GM12864 (cell line): ENCODE measurements at places on chromosomes 2 and 18.

- no peak for DNase-seq
Measured at GRCh38 chr18:63897072-63897471, 9.6 kb downstream of the SERPINB2 start.

GRCh38 chr2:44777036-44777435 lies 164.5 kb upstream of the SIX3 start:
- no peak for DNase-seq

DNA sequence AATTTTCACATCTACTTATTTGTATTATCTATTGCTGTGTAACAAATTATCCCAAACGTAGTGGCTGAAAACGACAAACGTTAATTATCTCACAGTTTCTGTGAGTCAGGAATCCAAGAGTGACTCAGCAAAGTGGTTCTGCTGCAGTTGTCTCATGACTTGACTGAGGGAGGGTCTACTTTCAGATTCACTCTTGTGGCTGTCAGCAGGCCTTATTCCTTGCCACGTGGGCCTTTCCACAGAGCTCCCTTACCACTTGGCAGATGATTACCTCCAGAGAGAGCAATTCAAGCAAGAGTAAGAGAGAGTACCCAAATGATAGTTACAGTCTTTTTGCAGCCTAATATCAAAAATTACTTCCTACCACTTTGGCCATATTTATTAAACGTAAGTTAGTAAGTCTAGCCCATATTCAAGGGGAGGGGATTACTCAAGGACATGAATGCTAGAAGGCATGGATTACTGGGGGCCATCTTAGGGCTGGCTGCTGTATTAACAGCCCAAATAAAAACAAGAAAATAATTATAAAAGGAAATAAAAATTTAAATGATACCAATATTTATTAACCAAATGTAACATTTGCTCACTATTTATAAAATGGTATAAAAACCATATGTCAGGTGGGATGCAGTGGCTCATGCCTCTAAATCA lies 48.7 kb upstream of the NBEAL1 start:
- peak; percentile 49 for DNase-seq

- DNase-seq = no peak
Measured at GRCh38 chr2:62014102-62014501, 108.6 kb downstream of the COMMD1 start.

- DNase-seq = peak; percentile 34
Measured at GRCh38 chr2:159960414-159960813, 102.0 kb downstream of the PLA2R1 start.

GRCh38 chr2:54918647-54919280 lies 131.5 kb downstream of the RTN4 start:
- no peak for DNase-seq

GRCh38 chr2:69735686-69736085 lies 6.2 kb upstream of the ANXA4 start:
- no peak for DNase-seq

DNA sequence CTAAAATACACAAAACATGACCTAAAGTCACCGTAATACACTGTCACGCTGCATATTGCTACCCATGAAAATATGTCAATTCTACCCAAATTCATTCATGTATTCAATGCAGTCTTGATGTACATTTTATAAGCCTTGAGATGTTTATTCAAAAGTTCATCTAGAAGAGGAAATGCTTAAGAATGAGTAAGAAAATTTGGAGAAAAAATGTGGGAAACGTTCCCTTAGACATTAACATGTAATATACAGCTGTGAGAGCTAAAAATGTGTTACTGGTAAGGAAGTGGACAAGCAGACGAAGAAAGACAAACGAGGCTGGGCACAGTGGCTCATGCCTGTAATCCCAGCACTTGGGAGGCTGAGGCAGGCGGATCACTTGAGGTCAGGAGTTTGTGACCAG lies 37.3 kb downstream of the THAP4 start:
- DNase-seq = no peak

- DNase-seq = no peak
Measured at GRCh38 chr2:190999949-191000665, 13.9 kb downstream of the STAT1 start.

- peak; percentile 36 for DNase-seq
Measured at GRCh38 chr2:72859831-72860262, 27.4 kb upstream of the SPR start.

DNA sequence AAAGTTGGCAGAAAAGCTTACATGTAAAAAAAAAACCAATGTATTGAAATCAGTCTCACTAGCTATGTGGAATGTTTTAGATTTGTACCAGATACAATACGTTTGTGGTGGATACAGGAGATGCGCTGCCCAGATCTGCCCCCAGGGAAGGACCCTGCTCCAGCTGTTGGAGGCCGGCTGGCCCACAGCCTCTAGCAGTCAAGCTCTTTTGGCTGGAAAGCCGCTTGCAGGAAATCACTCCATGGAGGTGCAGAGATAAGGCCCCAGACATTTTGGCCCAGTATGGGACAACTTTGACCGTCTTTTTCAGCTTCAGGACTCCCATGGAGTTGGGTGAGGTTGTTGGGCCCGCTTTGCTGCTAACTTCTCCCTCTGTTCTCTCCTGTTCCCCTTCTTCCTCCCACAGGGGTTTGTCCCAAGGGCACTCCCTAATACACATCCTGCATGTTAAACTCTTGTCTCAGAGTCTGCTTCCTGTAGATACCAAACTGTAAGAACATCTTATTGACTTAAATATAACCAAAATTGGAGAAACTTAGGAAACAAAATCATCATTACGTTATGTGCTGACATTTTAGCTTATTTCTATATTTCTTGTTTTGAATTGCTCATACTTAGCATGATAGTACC lies 1.7 kb upstream of the QPCT start:
- no peak for DNase-seq

DNA sequence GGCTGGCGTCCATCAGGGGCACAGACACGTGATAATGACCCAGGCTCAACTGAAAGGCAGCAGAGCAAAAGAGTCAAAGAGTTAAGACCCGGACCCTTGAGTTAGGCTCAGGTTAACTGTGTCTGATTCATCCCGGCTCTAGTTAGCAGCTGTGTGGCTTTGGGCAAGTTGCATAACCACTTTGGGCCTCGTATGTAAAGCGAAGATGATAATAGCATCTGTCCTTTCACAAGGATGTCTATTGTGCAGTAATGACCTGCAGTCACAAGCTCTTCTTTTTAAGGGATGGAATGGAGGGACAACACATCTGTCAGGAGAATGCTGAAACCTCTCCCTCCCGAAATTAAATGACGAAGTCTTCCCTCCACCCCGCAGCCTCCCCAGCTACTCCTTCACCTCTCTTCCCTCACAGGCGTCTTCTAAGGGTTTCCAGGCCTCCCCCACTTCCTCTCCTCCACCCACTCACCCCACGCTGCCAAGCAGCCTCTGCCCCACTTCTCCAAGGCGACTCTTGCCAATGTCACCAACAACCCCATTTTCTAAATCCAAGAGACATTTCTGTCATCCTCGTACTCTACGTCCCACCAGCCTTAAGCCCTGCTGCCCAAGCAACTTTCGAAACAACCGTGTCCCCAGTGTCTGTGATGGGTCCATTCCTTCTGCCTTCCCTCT lies 135.1 kb upstream of the ID2 start:
- DNase-seq = no peak

DNA sequence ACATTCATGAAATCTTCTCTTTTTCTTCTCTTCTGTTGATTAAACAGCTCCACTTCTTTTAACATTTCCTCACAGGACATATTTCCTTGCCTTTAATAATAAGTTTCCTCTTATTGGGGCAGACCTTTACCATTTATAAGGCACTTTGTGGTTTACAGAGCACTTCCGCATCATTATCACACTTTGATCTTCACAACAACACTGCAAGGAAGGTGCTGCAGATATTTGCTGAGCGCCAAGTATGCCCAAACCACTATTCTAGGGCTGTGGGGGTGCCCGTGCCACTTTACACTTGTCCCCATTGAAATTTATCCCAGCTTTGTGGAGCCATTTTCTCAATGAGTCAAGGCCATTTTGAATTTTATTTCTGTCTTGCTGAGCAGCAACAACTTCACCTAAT lies 246.6 kb downstream of the SS18 start:
- no peak for DNase-seq

GRCh38 chr2:207482630-207483029 lies 47.1 kb upstream of the CREB1 start:
- DNase-seq = no peak

DNA sequence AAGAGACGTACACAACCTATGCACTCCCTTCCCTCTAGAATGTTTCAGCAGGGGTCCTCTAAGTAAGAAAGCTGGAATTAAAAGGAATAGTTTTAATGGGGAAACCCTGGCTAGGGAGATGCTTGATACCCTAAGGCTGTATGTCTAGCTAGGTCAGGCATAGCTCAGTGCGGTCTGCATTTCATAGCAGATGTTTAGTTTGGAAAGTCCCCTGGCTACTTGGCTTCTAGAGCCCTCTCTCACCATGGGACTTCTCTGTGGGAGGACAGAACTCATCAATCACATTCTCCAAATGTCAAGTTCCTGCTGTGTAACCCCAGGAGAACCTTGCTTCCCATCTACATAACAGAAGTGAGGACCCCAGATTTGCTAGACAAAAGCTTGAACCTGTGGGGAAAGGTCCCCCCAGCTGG lies 24.1 kb upstream of the ANXA4 start:
- no peak for DNase-seq

DNA sequence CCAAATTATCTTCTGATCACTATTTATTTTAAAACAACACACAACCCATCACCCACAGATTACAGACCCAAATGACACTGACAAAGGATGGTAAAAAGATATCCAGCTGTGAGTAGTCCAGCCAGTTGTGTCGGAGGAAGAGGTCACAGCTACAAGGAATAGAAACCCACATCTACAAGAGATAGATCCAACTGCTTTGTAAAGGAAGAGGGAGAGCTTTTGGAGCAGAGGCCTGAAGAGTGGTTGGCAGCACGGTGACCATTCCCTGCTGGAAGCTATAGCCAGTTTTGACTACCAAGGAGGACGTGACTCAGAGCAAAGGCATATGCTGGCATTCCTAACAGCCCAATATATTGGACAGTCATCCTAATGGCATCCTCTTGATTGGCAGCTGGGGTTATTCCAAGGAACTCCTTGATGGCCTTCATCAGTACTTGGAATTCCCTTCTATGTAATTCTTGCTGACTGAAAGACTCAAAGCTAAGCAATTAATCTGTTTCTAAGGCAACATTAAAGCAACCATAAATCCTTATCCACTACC lies 17.1 kb downstream of the SLC8A1 start:
- no peak for DNase-seq

DNA sequence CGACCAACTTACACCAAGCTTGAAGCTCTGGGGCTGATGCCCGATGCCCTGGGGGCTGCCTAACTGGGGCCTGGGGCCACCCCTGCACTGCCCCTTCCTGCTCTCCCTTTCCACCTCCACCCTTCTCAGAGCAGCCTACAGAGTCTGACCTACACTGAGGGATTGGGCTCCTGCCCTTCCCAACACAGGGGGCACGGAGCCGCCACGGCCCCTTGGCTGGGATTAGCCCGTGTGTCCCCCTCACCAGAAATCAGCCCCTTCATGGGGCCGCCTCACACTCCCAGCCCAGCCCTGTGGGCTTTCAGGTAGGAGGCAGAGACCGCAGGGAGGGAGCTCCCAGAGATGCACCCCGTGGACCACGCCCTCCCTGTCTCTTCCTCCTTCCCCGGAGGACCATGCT lies 198.0 kb downstream of the EIPR1 start:
- DNase-seq = no peak

DNA sequence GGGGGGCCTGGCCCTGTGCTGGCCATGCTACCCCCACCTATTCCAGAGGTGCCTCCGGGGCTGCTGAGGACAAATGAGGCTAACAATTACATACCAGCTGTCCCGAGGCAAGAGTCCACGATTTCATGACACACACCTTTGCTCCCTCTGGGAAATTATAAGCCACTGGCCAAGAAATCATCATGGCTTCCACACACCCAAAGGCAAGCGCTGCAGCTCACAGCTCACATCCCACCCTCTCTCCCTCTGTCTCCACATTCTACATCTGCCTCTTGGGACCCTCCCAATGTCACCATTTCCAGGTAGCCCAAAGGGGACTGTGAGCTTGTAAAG lies 134.4 kb downstream of the HDAC4 start:
- no peak for DNase-seq

GRCh38 chr18:65753520-65753919 lies 2.7 kb downstream of the CDH7 start:
- DNase-seq = no peak
